Activated naive CD4-positive, alpha-beta T cell treated with anti-CD3 and anti-CD28 coated beads, Interleukin-2, amount 50 U/mL, for 16 hours (primary cell): ENCODE measurements at places on chromosomes 7 and 10.
A peak's percentile ranks its signal among the peaks of the same experiment; 100 is the strongest.

DNA sequence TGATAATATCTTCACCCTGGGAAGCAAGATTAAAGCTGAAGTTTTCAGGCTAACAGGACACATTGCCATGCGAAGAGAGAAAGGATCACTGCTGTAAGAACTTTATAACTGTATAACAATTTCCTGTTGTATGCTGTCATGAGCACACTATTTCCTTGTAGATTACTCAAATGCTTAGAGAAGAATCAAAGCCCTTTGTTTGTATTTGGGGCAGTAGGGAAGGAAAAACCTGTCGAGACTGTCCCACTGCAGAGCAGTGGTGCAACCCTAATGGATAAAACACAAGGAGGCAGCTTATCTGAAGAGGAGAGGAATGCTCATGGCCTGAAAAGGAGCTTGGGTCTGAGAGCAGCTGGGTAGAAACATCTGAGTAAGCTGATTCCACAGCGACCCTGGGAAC lies 327.7 kb upstream of the NPSR1 start:
- no peak for DNase-seq

- DNase-seq, result no peak
Observed at GRCh38 chr10:64867501-64867962, 1346.3 kb downstream of the REEP3 start.

DNA sequence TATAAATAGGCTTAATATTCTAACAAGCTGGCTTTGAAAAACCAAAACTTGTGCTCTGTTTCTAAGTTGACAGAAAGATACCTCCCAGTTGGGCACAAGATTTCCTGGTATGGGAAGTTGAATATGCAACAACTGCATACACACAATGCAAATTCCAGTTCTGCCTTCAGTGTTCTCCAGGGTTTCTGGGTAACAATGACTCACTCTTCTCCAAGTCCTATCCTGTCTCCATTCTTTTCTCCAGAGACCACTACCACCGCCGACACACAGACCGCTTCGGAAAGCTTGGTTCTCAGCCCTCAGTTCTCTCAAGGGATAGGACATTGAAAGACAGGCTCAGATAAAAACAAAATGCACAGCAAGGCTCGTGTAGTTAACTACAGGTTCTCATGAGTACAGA lies 12.2 kb downstream of the PDE1C start:
- no peak for DNase-seq

DNA sequence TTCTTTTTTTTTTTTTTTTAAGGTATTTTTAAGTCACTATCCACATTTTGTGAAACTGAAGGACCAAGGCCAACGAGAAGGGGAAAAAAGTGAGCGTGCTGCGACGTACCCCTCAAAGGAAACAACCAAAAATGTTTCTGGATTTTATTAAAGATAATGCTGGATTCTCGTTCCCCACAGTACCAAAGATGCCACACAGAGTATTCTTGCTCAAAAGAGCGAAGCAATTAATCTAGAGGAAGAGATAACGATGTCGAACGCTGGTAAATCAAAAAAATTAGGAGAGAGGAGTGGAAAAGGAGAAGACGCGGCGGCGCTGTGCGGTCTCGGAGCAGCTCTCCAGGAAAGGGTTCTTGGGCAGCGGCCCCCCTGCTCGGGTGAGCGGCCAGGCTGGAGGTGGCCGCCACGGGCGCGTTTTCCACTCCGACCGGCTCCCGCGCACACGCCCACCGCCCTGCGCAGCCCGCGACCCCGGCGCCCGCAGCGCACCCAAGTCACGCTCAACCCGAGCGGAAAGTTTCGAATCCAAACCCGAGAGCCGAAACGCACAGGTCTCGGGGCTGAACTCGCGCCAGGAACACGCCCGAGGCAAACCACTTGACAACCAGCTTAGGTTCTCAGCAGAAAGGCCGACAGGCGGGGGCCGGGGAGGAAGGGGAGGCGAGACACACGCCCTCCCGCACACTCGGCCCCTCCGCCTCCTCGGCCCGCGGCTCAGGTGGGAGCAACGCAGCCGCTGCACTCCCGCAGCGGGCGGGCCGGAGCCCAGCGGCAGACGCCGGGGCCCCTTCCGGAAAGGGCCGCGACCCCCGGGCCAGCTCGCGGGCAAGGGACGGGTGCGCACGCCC lies 989 bp downstream of the SRPK2 start:
- DNase-seq, result peak; percentile 51

DNA sequence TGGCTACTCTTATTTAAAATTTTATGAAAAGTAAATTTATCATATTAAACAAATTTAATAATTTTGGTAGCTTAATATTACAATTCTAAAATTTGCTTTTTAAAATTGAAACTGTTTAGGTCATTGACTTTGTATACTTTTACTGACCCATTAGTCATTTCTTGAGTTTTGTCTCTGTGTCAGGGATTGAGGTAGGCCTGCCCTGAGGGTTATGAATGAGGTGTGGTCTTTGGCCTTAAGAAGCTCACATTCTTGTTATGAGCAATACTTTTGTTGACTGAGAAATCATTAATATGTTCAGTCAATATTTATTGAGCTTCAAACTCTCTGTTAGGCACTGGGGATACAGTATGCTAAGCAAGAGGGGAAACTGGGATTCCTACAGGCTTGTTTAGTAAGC lies 47.0 kb upstream of the RPA3 start:
- DNase-seq, result no peak
